ENCODE measurements at places on chromosomes 16 and 17.

GRCh38 chr17:35731239-35731916, at the start of gene RASL10B:
RASL10B (plus strand) TSS chr17:35731639; CDS start chr17:35735185, 3,546 bp downstream.
- peak; percentile 62 for DNase-seq

GRCh38 chr17:40333781-40334448, 24.9 kb downstream of the RARA start:
- DNase-seq, result no peak

DNA sequence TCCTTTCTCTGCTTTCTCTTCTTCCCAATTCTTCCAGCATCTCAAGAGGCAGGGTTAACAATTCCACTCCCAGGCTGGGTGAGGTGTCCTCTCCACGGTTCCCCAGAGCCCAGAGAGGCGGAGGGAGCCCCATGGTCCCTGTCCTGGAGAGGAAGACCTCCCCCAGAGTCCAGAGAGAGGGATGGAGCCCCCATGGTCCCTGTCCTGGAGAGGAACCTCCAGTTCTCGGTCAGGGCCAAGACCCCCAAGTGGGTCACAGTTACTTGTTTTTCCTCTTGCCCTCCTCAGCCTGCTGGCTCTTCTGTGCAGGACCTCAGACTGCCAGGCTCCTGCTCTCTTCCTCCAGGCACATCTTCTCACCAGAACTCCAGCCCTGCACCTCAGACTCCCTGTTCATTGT, 135.2 kb downstream of the RPTOR start:
- DNase-seq, result no peak

- no peak for DNase-seq
Observed at GRCh38 chr16:53876811-53877210, 172.9 kb downstream of the FTO start.

Measured in occipital lobe (tissue), 3 donors.